ENCODE measurements at places on chromosomes 16 and 17. TPM values are rescaled to one million over a fixed set of nuclear protein-coding genes. Genes with fewer than 3 reads are reported as not detected.

- H3K4me3 ChIP-seq, result no peak overlapping the region
- no peak for DNase-seq
- H3K36me3 ChIP-seq, result no peaks in the 10 kb centered on the region
- no peaks in the 10 kb centered on the region for H3K27me3 ChIP-seq
- H3K27ac ChIP-seq, result no peak overlapping the region
- H3K4me1 ChIP-seq, result no peaks in the 10 kb centered on the region
Measured at GRCh38 chr16:58264961-58265479, 29.8 kb downstream of the PRSS54 start.

DNA sequence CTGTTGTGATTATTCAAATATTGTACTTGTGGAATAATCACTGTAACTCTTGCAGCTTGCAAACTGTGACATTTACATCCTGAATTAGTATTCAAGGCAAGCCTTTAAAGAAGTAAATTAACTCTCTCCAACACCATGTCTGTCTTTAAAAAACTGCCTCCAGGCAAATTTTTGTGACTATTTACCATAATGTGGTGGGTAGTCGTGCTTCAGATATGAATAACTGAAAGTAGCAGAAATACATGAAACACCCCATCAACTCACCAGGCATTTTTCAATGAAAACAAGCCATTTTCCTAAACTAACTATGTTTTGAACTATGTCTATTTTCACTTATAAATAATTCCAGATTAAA is 217.4 kb upstream of the PSMD7 start:
- no peak for DNase-seq
- peaks cover 9% of the 10 kb centered on the region for H3K36me3 ChIP-seq
- no peaks in the 10 kb centered on the region for H3K4me1 ChIP-seq
- H3K27ac ChIP-seq, result no peak overlapping the region
- H3K27me3 ChIP-seq, result no peaks in the 10 kb centered on the region

Gene PROCA1
- 2.0 TPM for polyA plus RNA-seq

DNA sequence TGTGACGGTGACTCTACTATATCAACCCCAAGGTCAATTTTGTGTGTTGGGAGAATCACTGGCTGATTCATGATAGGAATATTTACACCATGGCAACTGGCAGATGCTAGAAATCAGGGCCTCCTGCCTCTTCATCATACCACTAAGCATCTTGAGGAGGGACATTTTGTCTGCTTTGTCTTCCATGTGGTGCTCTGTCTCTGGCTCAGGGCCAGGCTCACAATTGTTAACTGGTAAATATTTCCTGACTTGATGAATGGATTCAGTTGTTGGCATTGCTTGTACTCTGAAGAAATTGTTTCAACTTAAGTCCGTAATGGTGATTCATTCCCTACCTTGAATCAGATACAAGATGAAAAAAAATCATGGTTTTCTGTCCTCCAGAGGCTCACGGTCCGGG is 292.7 kb downstream of the HAPSTR1 start:
- no peak overlapping the region for H3K27ac ChIP-seq
- H3K27me3 ChIP-seq, result peaks cover 10% of the 10 kb centered on the region
- H3K36me3 ChIP-seq, result peaks cover 20% of the 10 kb centered on the region
- H3K4me1 ChIP-seq, result peaks cover 1% of the 10 kb centered on the region
- no peak for DNase-seq

Gene KIF2B
- not detected for polyA plus RNA-seq

DNA sequence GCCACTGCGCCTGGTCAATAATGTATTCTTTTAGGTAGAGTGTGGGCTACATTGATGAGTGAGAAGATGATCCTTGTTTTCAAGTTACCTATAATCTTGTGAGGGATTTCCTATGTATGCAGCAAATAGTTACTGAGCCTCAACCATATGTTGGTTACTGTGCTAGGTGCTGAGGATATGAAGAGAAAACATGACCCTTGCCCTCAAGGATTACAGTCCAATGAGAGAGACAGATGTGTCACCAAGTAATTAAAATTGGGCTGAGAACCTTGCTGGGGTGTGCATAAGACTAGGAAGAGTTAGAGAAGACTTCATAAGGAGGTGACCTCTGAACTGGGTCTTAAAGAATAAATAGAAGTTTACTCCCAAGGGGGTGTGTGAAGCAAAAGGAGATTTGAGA is 7.4 kb downstream of the POLR2A start:
- no peak overlapping the region for H3K4me3 ChIP-seq
- no peak for DNase-seq
- H3K36me3 ChIP-seq, result peaks cover 81% of the 10 kb centered on the region
- no peaks in the 10 kb centered on the region for H3K27me3 ChIP-seq
- peaks cover 68% of the 10 kb centered on the region for H3K4me1 ChIP-seq

DNA sequence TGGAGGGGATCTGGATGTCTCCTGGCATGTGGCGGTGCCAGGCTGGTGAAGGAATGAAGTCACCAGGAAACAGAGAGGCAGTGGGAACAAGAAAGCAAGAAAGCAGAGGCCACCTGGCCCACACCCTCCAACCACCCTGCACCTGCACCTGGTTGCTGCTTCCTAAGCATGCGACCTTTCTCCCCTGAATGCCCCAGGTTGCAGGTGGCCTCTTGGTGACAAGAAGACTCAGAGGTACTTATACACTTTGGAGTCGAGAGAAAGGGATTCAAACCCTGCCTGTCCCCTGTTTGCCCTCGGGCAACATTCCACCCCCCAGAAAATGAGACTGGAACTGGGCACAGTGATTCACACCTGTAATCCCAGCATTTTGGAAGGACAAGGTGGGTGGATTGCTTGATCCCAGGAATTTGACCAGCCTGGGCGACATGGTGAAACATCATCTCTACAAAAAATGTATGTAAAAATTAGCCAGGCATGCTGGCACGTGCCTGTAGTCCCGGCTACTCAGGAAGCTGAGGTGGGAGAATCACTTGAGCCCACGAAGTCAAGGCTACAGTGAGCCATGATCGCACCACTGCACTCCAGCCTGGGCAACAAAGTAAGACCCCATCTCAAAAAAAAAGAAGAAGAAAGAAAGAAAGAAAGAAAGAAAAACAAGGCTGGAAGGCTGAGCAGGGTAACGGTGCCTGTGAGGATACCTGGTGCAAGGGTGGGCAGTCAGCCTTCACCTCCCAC is 34.6 kb upstream of the TNRC6C start:
- H3K36me3 ChIP-seq, result no peaks in the 10 kb centered on the region
- DNase-seq, result no peak
- peaks cover 2% of the 10 kb centered on the region for H3K27me3 ChIP-seq
- H3K4me3 ChIP-seq, result no peak overlapping the region

- peaks cover 39% of the 10 kb centered on the region for H3K4me1 ChIP-seq
- H3K36me3 ChIP-seq, result peaks cover 19% of the 10 kb centered on the region
- H3K4me3 ChIP-seq, result no peak overlapping the region
- no peak for DNase-seq
Measured at GRCh38 chr16:12565423-12565822, 238.3 kb downstream of the CPPED1 start.

Gene ZNF469
- 0.10 TPM for polyA plus RNA-seq

- peaks cover 77% of the 10 kb centered on the region for H3K36me3 ChIP-seq
- DNase-seq, result peak; percentile 51
- peak overlapping the region; percentile 100 for H3K4me3 ChIP-seq
- peaks cover 62% of the 10 kb centered on the region for H3K4me1 ChIP-seq
Measured at GRCh38 chr17:64507413-64507782, 621 bp downstream of the CEP95 start.

GRCh38 chr17:72816406-72816805 is 276.1 kb downstream of the SLC39A11 start:
- H3K27ac ChIP-seq, result no peak overlapping the region
- no peak for DNase-seq
- H3K27me3 ChIP-seq, result no peaks in the 10 kb centered on the region
- H3K4me3 ChIP-seq, result no peak overlapping the region
- peaks cover 59% of the 10 kb centered on the region for H3K36me3 ChIP-seq
- H3K4me1 ChIP-seq, result no peaks in the 10 kb centered on the region

Gene SYT17
- not detected for polyA plus RNA-seq

DNA sequence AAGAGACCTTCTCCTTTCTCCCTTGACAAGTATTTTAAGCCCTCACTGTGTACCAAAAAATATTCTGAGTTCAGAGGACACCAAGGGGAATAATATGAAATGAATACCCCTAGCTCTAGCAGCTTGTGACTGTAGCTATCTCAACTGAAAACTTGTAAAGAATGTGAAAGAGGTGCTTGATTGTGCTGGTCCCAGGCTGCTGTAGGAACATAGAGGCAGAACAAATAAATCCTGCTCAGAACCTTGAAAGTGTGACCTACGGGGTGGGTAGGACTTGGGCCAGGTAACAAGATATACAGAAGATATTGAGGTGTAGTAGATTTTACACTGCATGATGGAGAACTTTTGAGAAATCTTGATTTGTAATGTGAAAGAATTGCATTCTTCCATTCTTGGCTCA is 606.8 kb downstream of the TOX3 start:
- H3K27ac ChIP-seq, result no peak overlapping the region
- no peak for DNase-seq
- no peak overlapping the region for H3K4me3 ChIP-seq
- no peaks in the 10 kb centered on the region for H3K4me1 ChIP-seq
- no peaks in the 10 kb centered on the region for H3K36me3 ChIP-seq

GRCh38 chr16:82271636-82272035 is 101.6 kb upstream of the MPHOSPH6 start:
- H3K36me3 ChIP-seq, result no peaks in the 10 kb centered on the region
- DNase-seq, result no peak
- H3K27me3 ChIP-seq, result peaks cover 17% of the 10 kb centered on the region
- no peak overlapping the region for H3K27ac ChIP-seq
- H3K4me1 ChIP-seq, result no peaks in the 10 kb centered on the region

GRCh38 chr17:2837147-2837561 is 40.9 kb downstream of the RAP1GAP2 start:
- peaks cover 7% of the 10 kb centered on the region for H3K4me1 ChIP-seq
- no peak overlapping the region for H3K4me3 ChIP-seq
- peak; percentile 67 for DNase-seq
- H3K27ac ChIP-seq, result no peak overlapping the region
- no peaks in the 10 kb centered on the region for H3K27me3 ChIP-seq

Gene GCGR
- not detected for polyA plus RNA-seq

GRCh38 chr17:1644493-1645206 is 882 bp downstream of the SCARF1 start:
- H3K4me3 ChIP-seq, result peak overlapping the region; percentile 91
- H3K4me1 ChIP-seq, result peaks cover 27% of the 10 kb centered on the region
- H3K27me3 ChIP-seq, result no peaks in the 10 kb centered on the region
- DNase-seq, result no peak

- peak overlapping the region; percentile 90 for H3K27ac ChIP-seq
- peaks cover 92% of the 10 kb centered on the region for H3K4me1 ChIP-seq
- H3K36me3 ChIP-seq, result no peaks in the 10 kb centered on the region
- no peaks in the 10 kb centered on the region for H3K27me3 ChIP-seq
- no peak for DNase-seq
Measured at GRCh38 chr16:56980792-56981724, 8.3 kb upstream of the NLRC5 start.

GRCh38 chr17:82400830-82401229 is 17.3 kb upstream of the HEXD start:
- no peaks in the 10 kb centered on the region for H3K27me3 ChIP-seq
- DNase-seq, result peak; percentile 35
- no peaks in the 10 kb centered on the region for H3K36me3 ChIP-seq
- peak overlapping the region; percentile 71 for H3K4me3 ChIP-seq
- H3K27ac ChIP-seq, result peak overlapping the region; percentile 20

- H3K4me1 ChIP-seq, result no peaks in the 10 kb centered on the region
- H3K27me3 ChIP-seq, result no peaks in the 10 kb centered on the region
- no peak overlapping the region for H3K27ac ChIP-seq
- no peak for DNase-seq
Measured at GRCh38 chr16:77386831-77387814, 47.7 kb downstream of the ADAMTS18 start.

DNA sequence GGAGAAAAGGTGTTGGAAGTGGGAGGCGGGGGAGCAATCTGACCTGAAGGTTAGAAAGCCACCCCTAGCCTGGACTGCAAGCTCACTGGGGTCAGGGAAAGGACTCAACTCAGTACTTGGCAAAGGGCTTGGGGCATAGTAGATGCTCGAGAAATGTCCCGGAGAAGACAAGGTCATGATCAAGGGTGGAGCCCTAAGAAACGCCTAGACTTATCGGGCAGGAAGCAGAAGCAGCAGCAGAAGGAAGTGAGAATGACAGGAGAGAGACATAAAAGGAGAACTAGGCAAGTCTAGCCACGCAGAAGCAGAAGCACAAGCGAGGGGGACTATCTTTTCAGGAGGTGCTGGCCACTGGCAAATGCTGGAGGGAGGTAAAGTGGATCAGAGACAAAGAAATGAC is 10.2 kb downstream of the COTL1 start:
- peaks cover 94% of the 10 kb centered on the region for H3K4me1 ChIP-seq
- H3K27me3 ChIP-seq, result no peaks in the 10 kb centered on the region
- DNase-seq, result peak; percentile 27
- no peaks in the 10 kb centered on the region for H3K36me3 ChIP-seq
- H3K4me3 ChIP-seq, result peak overlapping the region; percentile 62
- peak overlapping the region; percentile 85 for H3K27ac ChIP-seq

GRCh38 chr17:45070809-45071208 is 9.7 kb downstream of the NMT1 start:
- no peak overlapping the region for H3K4me3 ChIP-seq
- H3K4me1 ChIP-seq, result peaks cover 9% of the 10 kb centered on the region
- no peak overlapping the region for H3K27ac ChIP-seq
- peaks cover 12% of the 10 kb centered on the region for H3K36me3 ChIP-seq
- no peaks in the 10 kb centered on the region for H3K27me3 ChIP-seq

DNA sequence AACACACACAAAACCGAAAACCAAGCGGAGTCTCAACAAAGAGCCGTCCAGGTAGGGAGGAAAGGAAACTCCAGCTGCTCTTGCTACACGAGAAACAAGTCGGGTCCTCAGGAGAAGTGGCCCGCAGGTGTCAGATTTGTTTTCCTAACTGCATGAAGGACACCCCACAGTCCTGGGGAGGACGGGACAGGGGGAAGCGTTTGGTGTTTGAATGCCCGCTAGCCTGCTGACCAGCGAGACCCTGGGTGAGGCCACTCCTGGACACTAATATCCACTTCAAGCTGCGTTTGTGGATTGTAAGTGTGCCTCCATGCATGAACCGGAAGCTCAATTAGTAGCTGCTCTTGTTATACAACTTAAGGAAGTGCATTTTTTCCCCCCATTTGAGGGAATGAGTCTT is 299.5 kb downstream of the MAF start:
- H3K27me3 ChIP-seq, result peaks cover 29% of the 10 kb centered on the region
- H3K36me3 ChIP-seq, result no peaks in the 10 kb centered on the region
- H3K4me1 ChIP-seq, result peaks cover 3% of the 10 kb centered on the region
- no peak overlapping the region for H3K4me3 ChIP-seq
- no peak overlapping the region for H3K27ac ChIP-seq
